Stimulated activated CD4-positive, alpha-beta T cell treated with anti-CD3 and anti-CD28 coated beads, TNF-alpha, amount 100 ng/mL, for 24 hours (primary cell): ENCODE measurements at places on chromosomes 5 and 9.

DNA sequence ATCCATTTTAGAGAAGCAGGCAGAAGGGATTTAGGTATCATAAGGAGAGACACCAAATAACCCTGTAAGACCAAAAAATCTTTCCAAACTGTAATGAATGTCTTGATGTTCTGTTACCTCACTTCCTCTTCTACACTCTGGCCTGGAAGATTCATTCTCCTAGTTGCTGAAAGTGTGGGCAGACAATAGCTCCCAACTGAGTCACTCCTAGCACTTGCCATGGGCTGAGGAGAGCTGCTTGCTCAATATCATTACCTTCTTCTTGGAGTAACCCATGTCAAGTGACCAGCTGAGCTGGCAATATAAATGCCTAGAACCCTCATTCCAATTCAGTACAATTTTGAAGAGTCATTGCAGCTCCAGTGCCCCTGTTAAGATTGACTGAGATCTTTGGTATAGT is 1985.5 kb upstream of the CDH6 start:
- no peak for DNase-seq

GRCh38 chr5:1805736-1806135 is 4.5 kb downstream of the NDUFS6 start:
- no peak for DNase-seq

DNA sequence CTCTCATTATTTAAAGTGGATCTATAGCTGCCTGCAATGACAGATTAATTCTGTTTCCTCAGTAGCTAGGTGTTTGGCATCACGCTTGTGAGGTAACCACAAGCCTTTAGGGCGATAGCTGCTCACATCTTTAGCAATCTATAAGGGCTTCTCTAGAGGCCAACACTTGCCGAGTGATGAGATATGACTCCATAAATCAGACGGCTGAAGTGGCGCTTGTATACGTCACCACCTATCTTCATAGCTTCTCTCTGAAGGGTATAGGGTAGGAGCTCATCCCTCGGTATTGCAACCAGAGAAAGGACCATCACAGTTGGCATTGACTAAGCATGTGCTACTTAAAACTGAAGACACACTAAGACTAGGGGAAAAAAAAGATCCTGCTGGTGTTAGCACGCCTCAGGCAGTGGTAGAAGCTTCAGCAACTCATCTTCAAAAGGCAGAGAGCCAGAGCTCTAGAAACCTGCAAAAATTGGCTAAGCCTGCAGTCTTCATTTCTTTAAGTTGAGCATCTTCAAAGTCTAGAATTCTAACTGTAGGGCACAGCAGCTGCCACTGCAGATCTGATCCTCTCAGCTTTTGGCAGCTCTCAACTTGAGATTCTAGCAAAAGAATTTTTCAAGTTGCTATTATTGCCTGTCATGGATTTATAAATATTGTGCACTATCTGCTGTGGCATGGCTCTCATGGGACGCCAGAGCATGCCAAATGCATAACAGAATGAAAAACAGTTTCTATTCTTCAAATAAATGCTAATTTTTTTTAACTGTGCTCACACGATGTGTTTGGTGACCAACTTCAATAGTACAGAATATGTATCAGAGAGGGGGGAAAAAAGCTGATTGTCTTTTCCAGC is 37.5 kb downstream of the PSMB7 start:
- no peak for DNase-seq

DNA sequence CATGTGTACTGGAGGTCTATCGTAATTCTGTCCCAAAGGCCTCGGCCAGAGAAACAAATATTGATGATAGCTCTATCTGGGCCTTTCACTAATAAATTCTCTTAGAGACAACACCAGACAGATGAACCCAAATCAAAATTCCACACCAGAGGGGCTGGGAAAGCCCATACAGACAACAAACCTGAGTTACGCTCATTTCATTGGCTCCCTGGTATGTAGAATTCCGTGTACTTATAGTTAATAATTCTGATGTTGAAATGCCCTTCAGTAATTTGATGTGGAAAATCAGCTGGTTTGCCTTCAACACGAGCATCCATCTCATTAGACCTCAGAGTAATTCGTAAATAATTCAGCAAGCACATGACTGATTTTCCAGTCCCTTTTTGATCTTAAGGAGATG is 53.2 kb downstream of the FRMD3 start:
- no peak for DNase-seq

DNA sequence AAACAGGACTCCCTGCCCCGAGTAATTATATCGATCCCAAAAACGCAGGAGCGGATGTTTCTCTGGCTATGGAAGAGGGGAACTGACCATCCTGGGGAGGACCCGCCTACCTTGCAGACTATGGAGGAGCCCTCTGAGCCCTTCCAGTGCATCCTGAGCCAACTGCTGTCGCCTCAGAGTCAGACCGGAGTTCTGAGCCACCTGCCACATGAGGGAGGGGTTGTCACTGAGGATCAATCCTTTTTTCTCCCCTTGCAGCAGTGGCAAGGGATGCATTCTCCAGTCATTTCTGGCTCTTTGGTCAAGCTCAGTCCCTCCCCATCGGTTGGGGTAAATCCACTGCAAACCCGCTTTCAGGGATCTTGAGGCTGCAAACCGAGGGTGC is 709 bp downstream of the FANCG start:
- no peak for DNase-seq

DNA sequence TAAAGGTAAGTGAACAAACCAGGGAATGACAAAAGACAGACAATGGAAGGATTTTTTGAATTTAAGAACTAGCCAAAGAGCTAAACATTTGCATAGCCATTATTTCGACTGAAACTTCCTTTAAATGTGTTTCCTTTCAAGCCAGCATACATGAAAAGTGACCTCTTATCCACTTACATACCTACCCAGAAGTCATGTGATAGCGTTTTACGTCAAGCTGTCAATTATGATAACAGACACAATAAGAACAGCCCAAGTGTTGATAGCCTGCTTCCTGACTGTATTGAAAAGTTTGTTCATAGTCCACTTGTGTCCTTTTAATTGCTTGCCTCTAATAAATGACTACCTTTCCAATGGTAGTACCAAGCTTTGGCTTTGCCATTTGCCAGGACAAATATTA is 206.0 kb downstream of the NFIB start:
- no peak for DNase-seq

DNA sequence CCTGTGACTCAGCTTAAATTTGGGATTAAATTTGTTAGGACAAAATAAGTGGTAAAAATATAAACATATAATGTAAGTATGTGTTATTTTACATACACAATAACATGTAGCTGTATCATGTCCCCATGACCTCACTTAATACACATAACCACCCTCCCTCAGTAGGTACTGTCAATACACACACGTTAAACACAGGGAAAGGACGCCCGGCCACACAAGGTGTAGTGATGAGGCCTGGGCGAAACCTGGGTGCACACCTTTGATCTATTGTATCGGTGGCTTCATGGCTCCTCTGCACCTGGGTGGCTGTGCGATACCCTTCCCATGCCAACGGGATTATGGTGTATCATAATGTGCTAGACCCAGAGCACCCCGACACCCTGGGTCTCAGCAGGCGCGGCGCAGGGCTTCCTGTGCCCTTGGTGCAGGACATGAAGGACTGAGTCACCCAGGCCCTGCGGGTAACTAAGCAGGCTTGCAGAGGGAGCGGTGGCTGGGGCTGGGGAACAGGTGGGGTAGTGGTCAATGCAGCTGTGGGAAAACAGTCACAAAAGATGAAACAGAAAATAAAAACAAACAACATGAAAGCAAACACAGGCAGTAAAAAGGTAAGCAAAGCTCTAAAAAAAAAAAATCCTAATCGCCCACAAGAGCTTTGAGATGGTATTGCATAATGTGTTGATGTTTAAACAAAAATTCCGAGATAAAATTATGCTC is 127.5 kb upstream of the RETREG1 start:
- DNase-seq, result no peak

DNA sequence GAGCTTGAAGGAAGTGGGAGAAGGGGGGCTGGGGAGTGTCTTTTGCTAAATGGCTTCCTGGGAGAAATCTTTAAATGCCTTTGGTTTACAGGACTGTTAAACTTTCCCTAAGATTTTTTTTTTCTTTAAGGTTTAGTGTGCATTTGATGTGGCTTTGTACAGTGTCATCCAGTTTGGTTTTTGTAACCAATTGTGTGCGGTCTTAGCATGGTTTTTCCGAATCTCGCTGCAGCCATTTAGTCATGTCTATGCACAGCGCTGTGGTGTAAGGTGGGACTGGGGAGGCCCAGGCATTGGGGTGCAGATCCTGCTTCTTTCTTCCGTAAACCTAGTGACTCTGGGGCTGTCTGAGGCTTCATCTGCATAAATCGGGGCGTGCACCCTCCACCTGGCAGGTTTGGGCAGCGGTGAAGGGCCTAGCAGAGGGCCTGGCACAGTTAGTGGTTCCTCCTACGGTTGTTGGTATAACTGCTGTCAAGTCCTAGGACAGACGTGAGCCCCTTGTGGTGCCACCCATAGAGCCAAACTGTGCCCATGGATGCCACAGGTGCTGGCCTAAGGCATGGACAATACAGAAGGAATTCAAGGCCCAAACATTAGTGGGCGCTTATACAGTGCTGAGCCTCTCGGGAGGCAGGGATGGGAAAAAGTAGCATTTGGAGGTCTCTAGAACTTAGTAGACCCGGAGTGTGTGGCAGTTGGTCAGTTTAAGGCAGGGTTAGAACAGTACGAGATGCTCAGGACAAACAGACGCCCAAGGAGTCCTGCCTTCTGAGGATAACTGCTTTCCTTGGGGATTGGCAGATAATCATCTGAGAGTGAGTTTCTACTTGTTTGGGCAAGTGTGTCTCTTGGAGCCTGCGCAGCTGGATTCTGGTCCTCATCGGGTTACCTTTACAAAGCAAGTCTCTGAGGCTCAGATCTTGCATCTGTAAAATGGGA is 1.5 kb downstream of the PRRC2B start:
- peak; percentile 60 for DNase-seq

DNA sequence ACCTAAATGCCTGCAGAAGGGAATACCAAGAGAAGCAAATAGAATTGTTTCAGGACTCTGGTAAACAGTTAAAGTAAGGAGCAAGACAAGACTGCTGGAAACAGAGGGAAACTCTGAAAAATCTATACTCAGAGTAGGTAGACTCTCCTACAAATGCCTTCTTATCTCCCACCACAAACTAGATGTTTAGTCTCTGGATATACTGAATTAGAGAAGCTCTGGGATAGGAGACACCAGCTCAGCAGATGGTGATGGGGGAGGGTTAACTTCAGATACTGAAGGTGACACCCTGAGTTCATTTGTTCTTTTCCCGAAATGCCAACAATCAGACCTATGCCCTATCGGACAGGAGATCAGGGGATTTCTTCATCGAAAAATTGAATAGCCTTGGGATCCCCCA is 54.1 kb upstream of the CHD1 start:
- no peak for DNase-seq

- no peak for DNase-seq
Measured at GRCh38 chr9:137828527-137829259, 48.9 kb upstream of the CACNA1B start.

DNA sequence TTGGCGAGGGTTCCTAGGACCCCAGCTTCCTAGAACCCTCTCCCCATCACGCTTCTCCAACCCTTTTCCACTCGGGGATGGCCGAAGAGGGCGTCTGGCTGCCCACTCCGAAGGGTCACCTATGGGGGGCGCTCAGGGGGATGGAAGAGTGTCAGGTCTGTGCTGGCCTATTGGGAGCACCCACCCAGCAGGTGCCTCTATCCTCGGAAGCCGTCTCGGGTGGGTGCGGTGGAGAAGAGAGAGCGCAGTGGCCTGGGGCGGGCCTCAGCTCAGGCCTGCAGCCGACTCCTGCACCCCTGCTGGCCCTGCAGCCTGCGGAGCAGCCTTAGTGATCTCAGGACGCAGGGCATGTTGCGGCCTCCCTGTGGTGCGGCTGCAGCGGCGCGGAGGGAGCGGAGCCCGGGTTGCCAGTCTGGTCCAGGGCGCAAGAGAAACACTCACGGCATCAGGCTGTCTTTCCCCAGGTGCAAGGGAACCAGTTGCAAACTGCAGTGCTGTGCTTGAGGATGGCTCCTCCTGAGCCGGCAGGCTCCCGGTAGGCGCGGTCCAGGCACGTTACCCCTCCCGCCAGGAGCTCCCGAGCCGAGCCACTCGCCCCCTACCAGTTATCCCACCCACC is 1.5 kb upstream of the IRX2 start:
- no peak for DNase-seq

DNA sequence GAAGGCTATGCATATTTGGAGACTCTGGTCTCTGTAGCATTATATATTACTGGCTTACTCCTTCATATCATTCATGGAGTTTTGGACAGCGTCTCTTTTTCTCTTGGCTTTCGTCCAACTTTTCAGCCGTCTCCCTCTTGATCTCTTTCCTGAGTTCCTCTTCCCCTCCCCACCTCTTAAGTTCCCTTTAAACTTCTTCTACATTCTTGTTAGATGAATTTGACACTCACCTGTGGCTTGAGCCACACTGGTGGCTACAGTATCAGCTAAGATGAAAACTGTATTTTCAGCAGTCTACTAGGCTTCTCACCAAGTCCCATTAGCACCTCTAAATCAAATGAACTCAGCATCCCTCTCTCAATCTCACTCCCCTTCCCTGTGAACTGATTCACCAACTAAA is 128.1 kb downstream of the STARD4 start:
- DNase-seq, result no peak

DNA sequence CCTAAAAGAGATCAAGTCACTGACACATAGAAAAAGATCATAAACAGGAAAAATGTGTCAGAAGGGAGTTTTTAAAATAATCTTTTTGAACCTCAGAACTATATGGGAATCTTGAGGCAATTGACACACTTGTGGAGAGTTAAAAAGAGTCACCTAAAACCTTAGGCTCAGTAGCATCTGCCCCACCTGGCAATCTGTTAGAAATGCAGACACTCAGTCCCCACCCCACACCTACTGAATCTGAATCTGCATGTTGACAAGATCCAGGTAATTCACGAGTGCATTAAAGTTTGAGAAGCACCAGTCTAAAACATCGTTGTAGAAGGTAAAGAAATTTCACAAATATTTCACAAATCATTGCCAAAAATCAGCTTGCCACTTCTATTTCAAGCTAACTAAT is 388.3 kb downstream of the NR2F1-AS1 start:
- no peak for DNase-seq

GRCh38 chr5:166276006-166276405 is 2015.4 kb upstream of the WWC1 start:
- no peak for DNase-seq

- no peak for DNase-seq
Measured at GRCh38 chr9:124835026-124835557, 18.2 kb upstream of the WDR38 start.

GRCh38 chr5:170623576-170624181 is 119.9 kb downstream of the KCNIP1 start:
- DNase-seq, result no peak

- DNase-seq, result no peak
Measured at GRCh38 chr9:137811283-137811870, 66.2 kb upstream of the CACNA1B start.

GRCh38 chr9:137293482-137294090 is 8.5 kb downstream of the NRARP start:
- no peak for DNase-seq
